ENCODE measurements at places on chromosomes 2 and 18.
A peak's percentile ranks its signal among the peaks of the same experiment; 100 is the strongest.

- DNase-seq = no peak
Measured at GRCh38 chr2:238854246-238854645, 6.4 kb downstream of the TWIST2 start.

GRCh38 chr2:74334931-74335333 lies 8.3 kb downstream of the SLC4A5 start:
- peak; percentile 49 for DNase-seq

- no peak for DNase-seq
Measured at GRCh38 chr2:165067643-165068486, 112.5 kb upstream of the SLC38A11 start.

- no peak for DNase-seq
Measured at GRCh38 chr2:146587291-146587713, 1257.5 kb upstream of the ACVR2A start.

- DNase-seq = no peak
Measured at GRCh38 chr2:239344857-239345216, 56.0 kb downstream of the HDAC4 start.

GRCh38 chr2:73700661-73701447 lies 36.3 kb downstream of the TPRKB start:
- DNase-seq = no peak

DNA sequence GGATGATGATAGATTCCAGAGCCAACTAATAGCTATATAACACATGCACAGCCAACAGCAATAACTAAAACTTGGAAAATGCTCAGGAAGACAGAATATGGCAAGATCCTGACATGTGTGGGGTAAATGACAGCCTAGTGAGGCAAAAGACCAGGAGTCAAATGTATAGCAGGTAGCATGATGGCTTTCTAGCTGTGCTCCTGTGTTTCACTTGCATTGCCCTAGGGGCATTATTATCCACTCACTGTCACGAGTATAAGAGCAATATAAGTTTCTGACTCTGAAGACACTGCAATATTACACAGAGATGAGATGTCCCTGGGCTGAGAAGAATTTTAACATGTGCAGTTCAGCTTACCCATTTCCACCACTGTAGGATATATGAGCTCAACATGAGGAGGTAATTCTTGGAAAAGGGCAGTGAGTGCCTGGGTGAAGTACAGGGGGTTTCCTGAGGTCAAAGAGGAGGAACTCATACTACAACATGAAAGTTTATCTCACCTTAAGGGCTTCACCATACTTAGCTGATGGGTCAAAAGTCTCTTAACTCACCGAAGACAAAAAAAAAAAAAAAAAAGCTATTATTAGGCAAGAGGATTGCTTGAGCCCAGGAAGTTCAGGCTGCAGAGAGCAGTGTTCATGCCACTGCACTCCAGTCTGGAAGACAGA lies 1385.6 kb upstream of the SLC39A10 start:
- DNase-seq = no peak

GRCh38 chr2:75982719-75983118 lies 272.0 kb upstream of the GCFC2 start:
- DNase-seq = no peak

DNA sequence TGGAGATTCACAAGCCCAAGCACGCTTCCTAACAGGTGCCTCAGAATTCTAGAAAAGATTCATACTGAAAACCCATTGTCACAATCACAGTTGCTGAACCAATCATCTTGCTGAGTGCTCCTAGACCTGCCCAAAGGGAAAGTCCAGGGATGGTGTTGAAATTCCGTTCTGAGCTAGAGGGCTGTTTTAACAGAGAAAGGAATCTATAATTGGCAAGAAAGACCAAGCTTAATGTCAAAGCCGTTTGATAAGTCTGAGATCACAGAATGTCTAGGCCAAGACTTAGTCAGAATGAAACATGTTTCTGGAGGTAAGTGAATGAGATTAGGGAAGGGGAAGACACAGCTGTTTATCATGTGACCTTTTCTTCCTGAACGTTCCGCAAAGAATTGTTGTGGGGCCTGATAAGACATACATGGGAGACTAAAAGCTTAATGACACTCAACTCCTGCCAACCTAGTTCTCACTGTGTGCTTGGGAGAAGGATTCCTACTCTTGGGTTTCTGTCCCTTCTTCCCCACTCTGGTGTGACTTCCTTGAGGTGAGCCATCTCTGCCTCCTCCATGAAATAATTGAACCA lies 27.5 kb downstream of the PMAIP1 start:
- DNase-seq = peak; percentile 97

GRCh38 chr2:111671426-111672150 lies 212.4 kb downstream of the ANAPC1 start:
- DNase-seq = no peak

GRCh38 chr2:234326694-234327093 lies 170.2 kb downstream of the ARL4C start:
- DNase-seq = peak; percentile 21

GRCh38 chr2:204452464-204453023 lies 92.7 kb upstream of the PARD3B start:
- peak; percentile 92 for DNase-seq

DNA sequence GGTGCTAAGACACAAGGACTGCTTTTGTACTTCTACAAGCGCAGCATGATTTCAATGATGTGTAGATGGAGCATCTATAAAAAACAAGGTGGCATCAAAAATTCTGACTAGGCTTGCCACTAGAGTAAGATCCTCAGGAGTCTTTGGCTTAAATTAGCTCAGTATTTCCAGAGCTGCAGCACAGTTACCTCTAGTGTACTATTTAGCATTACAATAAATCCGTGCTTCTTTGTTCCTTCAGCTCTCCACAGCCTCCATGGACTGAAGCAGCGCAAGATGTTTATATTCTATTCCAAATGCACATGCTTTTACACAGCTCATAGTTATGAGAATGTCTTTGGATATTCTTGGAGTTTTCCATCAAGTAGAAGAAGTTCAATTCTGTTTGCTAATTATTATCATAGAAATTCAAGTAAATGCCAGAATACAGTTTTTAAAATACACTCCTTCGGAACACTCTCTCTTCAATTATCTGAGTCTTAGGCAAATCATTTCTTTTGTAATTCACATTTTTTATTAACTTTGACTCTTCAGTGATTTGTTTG lies 1133.0 kb upstream of the LRRTM1 start:
- no peak for DNase-seq

DNA sequence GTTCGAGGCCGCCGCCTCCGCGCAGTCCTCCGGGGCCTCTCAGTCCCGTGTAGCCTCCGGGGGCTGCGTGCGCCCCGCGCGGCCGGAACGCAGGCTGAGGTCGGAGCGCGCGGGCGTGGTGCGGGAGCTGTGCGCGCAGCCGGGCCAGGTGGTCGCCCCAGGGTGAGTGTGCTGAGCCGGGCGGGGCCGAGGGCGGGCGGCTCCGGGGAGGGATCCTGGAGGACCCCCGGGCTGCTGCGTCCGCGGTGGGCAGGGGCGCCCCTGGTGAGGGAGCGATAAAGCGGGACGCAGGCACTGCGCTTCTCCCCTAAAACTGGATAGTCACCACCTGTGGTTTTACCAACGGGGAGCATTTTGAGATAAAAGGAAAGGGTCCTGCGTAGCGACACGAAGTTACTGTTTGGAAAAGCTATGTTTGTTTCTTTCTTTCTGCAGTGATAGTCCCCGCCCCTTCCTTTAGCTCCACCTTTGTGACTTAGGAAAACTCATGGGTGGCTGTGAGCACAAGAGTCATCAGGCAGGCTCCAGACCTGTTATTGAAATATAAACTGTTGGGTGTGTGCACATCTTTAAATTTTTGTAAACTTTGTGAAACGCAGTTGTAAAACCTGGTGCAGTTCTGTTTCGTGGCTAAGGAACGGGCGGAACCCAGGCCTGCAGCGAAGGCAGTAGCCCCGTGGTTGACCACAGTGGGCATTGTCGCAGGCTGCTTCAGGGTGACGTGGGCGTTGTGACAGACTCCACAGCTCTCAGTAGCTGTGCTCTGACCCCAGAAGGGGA lies 687 bp downstream of the CTDP1 start:
- peak; percentile 44 for DNase-seq

GRCh38 chr2:177464549-177464948 lies 72.0 kb downstream of the AGPS start:
- DNase-seq = no peak

- peak; percentile 88 for DNase-seq
Measured at GRCh38 chr2:215460682-215461382, 25.0 kb upstream of the FN1 start.

GRCh38 chr2:208000701-208001395 lies 24.5 kb downstream of the PLEKHM3 start:
- peak; percentile 4 for DNase-seq

- no peak for DNase-seq
Measured at GRCh38 chr2:200469708-200470211, 40.1 kb downstream of the KCTD18 start.

DNA sequence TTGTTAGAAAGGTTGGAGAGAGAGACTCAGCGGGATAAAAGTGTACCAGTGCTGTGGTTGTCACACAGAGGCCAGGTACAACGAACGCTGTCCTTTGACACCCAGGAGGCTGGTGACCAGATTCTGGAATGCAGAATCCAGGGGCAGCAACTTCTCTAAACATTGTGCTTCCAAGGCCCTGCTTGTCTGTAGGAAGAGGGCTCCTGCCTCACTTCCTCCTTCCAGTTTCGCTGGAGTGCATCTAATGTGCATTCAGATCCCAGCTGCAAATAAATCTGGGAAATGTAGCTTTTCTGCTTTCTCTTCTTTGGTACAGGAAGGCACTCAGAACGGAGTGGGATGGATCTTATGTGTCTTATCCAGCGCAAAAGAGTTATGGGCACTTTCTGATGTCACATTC lies 171.8 kb upstream of the ATP5MC3 start:
- DNase-seq = no peak

DNA sequence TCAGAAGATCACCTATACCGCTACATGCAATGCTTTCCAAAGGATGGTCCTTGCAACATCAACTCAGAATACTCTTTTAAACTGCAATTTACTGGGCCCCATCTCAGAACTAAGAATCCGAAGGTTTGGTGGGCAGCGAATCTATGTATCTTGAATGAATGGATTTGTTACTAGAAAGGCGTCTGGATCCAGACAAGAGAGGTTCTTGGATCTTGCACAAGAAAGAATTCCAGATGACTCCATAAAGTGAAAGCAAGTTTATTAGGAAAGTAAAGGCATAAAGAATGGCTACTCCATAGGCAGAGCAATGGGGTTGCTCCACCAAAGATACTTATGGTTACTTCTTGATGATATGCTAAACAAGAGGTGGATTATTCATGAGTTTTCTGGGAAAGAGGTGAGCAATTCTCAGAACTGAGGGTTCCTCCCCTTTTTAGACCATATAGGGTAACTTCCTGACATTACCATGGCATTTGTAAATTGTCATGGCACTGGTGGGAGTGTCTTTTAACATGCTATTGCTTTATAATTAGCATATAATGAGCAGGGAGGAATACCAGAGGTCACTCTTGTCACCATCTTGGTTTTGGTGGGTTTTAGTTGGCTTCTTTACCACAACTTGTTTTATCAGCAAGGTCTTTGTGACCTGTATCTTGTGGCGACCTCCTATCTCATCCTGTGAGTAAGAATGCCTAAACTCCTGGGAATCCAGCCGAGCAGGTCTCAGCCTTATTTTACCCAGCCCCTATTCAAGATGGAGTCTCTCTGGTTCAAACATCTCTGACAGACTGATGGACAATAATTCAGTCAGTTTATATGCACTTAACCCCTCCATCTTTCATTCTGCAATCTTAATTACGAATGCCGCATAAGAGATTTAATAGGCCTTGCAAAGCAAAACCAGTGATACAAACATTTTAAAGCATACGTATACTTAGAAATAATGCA lies 7.5 kb upstream of the RMDN2 start:
- DNase-seq = no peak

DNA sequence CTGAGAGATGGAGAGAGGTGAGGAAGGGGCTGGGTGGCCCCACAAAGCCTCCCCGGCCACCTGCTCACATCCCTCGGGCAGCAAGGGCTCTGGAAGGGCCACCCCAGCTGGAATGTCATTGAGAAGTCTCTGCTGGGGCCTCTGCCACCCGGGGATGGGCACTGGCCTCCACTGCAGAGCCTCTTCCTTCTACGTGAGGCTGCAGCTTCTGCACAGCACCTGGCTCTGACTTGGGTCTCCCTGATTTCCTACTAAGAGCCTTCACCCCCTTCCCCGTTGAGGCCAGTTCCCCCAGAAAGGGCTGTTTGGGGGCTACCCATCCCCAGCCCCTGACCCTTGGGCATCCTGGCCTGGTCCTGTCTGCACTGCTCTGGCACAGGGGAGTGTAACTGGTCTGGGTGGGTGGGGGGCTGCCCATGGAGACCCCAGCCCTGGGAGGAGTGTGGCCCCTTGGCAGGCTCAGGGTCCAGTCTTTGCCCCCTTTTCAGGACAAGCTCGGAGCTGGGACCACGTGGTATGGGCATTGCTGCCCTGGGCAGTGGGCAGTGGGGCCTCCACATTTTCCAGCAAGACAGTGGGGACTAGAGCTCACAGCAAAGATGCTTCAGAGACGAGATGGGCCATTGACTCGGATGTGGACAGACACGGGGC lies 5.6 kb downstream of the PDCD1 start:
- no peak for DNase-seq

- no peak for DNase-seq
Measured at GRCh38 chr18:6449213-6449612, 34.5 kb upstream of the L3MBTL4 start.

GRCh38 chr2:118706371-118706770 lies 141.1 kb downstream of the EN1 start:
- no peak for DNase-seq

GRCh38 chr2:68366083-68366560 lies 1.0 kb downstream of the PLEK start:
- DNase-seq = no peak

- peak; percentile 20 for DNase-seq
Measured at GRCh38 chr18:75211953-75212750, 1.6 kb downstream of the TSHZ1 start.

GRCh38 chr2:114024326-114024725 lies 134.4 kb downstream of the ACTR3 start:
- no peak for DNase-seq

- DNase-seq = no peak
Measured at GRCh38 chr2:19224011-19224410, 134.4 kb downstream of the OSR1 start.

- no peak for DNase-seq
Measured at GRCh38 chr2:84964406-84965191, 6.4 kb upstream of the KCMF1 start.

DNA sequence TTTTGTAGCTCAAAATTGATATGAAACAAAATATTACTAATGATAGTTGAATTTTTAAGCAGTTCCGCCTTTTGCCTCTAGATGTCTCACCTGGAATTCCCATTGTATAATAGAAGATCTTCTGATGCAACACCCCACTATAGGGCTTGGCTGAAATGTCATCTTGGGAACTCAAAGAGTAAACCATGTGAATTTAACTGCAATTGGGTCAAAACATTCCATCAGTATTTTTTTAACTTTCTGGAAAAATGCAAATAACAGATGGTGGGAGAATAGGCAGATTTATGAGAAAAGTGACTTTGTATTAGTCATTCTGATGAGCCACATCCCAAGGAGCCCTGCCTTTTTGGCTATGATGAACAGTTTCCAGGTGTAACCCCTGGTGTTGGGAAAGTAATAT lies 489.9 kb downstream of the NYAP2 start:
- DNase-seq = peak; percentile 73

Data from mammary epithelial cell (primary cell).